Activated T-helper 1 cell treated with Interleukin-2 at 50 U/mL for 16 hours (primary cell): ENCODE measurements at places on chromosomes 6 and 20.

GRCh38 chr6:136134751-136135150 is 115.4 kb downstream of the MTFR2 start:
- DNase-seq: no peak

DNA sequence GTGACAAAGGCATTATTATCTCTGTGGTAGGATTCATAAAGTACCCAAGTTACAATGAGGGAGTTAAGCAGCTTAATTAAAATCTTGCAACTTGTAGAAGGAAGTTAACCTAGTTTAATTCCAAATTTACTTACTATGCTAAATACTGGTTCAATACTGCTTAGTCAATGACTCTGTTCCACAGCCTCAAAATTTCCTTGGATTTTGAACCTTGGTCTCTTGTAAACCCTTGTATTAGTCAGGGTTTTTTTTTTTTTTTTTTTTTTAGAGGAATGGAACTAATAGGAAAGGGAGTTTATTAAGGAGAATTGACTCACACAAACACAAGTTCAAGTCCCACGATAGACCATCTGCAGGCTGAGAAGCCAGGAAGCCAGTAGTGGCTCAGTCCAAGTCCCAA is 163.4 kb downstream of the HS3ST5 start:
- DNase-seq: no peak

- no peak for DNase-seq
Measured at GRCh38 chr6:78530208-78530607, 337.1 kb upstream of the IRAK1BP1 start.

- DNase-seq: no peak
Measured at GRCh38 chr6:21771626-21772320, 178.2 kb downstream of the SOX4 start.

- DNase-seq: no peak
Measured at GRCh38 chr20:5718896-5719595, 31.2 kb upstream of the SHLD1 start.

DNA sequence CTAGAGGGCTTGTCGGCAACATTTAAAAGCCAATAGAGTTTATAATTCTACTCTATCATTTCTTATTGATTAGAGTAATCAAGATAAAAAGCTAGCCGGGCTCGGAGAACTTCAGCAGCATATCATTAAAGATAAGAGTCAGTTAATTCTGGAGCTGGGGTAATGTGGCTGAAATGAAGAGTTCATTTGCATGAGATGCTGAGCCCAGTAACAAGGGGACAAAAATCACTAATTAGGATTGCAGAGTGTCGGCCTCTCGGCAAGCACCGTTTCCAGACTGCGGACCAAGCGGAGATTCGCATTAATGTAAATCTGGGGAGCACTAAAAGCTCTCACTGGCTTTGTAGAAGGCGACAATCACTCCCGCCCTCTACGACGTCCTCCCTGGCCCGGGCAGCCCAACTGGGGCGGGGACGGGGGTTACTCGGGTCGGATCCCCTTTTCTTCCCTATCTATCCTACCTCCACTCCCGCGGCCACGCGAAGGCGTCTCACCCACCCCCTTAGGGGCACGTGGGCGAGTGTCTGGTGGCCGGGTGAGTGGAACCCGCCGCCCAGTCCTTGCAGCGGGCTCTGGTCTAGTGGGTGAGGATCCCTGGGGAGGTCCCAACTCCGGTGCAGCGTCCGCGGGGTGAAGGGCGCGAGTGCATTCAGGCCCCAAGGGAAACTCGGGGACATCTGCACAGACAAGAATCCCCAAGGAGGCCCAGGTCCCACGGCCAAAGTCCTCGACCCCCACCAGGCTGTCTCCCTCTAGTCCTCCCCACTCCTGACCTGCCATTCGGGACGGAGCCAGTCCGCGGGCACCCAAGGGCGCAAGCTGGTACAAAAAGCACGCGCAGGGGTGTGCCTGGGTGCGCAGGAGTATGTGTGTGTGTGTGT is 42.2 kb upstream of the OSTM1 start:
- DNase-seq: no peak

DNA sequence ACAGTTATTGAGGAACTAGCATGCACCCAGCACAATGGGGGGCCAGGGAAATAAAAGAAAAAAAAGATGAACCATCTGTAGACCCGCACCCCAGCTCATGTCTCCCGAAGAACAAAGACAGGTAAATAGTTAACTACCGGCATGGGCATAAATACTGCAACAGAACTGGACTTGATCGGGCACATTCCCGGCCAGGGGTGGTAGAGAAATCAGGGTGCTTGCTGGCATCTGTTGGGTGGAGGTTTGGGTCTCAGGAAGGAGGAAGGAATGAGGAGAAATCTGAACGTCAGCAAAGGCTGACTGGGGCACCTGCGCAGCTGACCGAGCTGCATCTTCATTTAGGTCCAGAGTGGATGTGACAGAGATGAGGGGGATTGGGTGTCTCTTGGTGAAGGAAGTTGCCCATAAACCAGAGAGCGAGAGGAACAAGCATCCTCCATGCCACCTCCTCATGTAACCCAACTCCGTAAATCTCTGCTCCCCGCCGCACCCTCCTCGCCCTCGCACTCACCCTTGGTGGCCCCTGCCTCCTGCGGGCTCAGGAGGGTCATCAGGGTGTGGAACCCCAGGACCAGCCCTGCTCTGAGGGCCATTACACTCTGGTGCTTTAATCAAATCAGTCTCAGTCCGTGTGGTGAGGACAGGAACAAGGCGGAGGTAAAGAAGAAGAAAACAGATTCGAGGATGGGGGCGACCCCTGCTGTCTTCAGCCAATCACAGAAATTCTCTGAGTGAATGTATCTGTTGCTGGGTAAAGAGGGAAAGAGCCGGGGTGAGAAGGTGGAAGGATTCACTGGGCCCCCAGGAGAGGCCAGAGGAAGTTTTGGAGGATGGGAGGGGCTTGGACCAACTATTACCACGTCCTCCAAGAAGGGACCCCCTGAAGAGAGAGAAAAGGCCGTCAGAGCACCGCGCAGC is at the start of gene HLA-DOA:
Gene HLA-DOA (minus strand): TSS at position 648 of the 918 bp plus-strand sequence.
- DNase-seq: no peak

- no peak for DNase-seq
Measured at GRCh38 chr20:23371496-23371895, 9.5 kb downstream of the GZF1 start.

DNA sequence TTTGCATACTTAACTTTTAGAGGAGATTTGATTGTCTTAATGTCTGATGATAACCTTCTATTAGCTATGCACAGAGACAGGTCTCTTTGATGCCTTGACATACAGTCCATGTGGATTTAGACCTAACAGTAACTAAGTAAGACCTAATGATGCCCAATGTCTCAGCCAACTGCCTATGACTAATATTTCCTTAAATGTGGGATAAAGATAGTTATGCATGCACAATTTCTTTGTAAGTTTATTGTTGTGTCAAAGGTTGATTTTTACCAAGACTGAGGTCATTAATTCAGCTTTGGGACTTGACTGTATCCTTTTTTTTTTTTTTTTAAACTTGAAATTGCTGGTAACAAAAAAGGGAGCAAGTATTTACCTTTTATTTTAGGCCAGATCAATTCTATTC is 450.0 kb downstream of the HAO1 start:
- DNase-seq: no peak

DNA sequence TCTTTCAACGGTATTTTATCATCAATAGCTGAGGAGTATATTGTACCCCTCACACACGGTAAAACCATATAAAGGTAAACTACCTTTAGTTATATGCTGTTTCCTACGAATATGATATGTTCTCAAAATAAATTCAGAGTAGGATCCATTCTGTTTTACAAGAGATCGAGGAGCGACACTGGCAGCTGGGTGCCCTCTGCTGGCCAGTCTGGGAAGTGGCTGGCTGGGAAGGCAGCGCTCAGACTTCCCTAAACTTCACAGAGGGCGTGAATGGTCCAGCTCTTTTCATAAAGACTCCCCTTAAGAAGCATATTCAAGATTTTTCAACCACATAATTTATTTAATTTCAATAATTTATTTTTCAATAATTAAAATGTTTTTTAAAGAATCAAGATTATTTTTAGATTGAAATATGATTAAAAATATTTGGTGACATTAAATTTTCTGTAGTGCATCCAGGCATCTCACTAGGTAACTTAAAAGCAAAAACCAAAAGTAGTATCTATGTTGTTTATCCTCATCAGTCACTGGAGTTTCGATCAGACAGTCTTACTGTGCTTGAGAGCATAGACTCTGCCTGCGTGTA is 187.5 kb upstream of the PDE10A start:
- DNase-seq: peak; percentile 23

- no peak for DNase-seq
Measured at GRCh38 chr6:38739532-38739931, 24.4 kb downstream of the DNAH8 start.

GRCh38 chr6:63269470-63269869 is 50.3 kb downstream of the LGSN start:
- no peak for DNase-seq

GRCh38 chr6:12232339-12232738 is 57.8 kb upstream of the EDN1 start:
- DNase-seq: no peak

DNA sequence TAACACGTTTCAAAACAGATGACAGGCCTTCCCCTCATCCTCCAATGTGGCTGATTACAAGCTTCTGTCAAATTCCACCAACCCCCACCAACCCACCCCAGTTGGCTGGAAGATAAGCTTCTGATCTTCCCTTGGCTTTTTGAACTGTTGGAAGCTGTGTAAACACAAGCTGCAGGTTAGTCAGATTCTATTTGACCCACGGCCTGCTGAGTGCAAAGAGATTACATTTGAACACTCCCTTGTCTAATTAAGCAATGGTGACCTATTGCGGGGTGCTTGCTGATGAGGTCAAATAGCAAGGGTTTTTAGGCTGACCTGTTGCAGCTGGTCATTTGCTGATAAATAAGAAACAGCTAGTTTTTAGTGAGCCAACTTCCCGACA is 379.7 kb downstream of the BMP2 start:
- DNase-seq: no peak

DNA sequence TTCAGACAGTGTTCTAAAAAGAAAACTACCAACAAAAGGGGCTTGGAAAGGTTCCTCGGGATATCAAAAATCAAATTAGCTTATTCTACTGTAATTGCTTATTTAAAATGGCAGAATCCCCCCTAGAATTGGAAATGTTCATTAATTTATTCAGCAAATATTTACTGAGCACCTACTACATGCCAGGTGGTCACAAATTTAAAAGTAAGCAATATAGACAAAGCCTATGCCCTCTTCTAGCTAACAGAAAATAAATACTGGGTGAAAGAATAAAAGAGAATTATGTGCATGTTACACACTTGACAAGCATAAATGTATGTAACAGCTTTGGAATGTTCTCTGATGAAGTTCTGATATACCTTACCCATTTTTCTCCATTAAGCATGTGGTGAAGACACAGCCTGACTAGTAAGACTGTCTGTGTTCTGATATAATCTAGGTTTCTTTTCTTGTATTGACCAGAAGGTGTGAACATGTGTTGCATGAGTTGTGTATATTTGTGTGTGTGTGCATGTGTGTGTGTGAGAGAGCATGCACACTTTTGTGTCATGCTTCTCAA is 606.7 kb upstream of the CITED2 start:
- no peak for DNase-seq

DNA sequence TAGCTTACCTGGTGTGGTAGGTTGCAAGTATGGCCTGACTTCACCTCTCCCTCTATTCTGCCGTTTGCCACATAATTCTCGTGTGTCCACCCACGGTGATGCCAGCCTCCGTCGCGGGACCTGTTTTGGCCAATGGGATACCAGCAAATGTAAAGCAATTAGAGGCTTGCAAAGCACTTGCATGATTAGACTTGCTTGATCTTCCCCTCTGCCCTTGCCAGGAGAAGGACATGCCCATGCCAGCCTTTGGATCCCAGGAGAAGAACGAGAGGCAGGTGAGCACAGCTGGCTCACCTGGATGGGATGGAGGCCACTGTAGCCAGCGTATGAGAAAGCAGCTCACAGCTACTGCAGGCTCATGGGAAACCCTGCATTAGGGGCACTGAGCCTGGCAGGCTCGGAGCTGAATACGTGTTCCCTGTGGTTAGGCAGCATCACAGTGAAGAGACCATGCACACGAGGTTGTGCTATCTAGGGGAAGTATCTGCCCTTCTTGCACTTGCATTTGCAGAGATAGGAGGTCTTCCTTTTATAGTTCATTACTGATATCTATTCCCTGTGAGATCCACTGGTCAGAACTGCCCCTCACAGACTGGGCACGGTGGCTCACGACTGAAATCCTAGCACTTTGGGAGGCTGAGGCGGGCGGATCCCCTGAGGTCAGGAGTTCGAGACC is 62.4 kb downstream of the TMEM242 start:
- DNase-seq: no peak

- peak; percentile 41 for DNase-seq
Measured at GRCh38 chr20:25065625-25066338, 7.8 kb upstream of the ACSS1 start.
